ENCODE measurements at places on chromosomes 11 and 22. TPM values are rescaled to one million over a fixed set of nuclear protein-coding genes. Genes with fewer than 3 reads are reported as not detected.

The PNPLA5 gene
- total RNA-seq: not detected

The TMPRSS5 gene
- 2.6 TPM for total RNA-seq

The HORMAD2 gene
- 0.43 TPM for total RNA-seq

The OR8B12 gene
- total RNA-seq: not detected

The FAT3 gene
- 70.0 TPM for total RNA-seq

The ROBO4 gene
- not detected for total RNA-seq

The PLAAT3 gene
- total RNA-seq: 65.4 TPM

DNA sequence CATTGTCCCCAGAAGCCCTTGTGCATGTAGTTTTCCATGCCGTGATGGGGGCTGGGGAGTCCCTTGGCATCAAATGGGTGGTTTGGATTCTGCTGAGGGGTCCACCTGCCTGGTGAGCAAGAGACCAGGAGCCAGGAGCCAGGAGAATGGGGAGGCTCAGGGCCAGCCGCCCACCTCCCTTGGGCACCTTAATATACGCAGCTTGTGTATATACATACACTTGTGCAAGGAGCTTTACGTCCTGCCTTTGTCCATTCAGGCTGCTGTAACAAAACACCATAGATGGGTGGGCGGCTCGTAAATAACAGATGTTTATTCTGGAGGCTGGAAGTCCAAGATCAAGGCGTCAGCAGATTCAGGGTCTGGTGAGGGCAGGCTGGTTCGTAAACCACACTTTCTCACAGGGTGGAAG, 62.5 kb downstream of the SMIM38 start:
- H3K4me3 ChIP-seq: no peak overlapping the region
- DNase-seq: peak; percentile 55
- H3K27ac ChIP-seq: no peak overlapping the region
- H3K36me3 ChIP-seq: no peaks in the 10 kb centered on the region
- H3K27me3 ChIP-seq: peaks cover 9% of the 10 kb centered on the region

GRCh38 chr22:36086629-36087254, 58.1 kb upstream of the RBFOX2 start:
- DNase-seq: no peak
- H3K4me3 ChIP-seq: no peak overlapping the region
- no peak overlapping the region for H3K27ac ChIP-seq
- H3K36me3 ChIP-seq: no peaks in the 10 kb centered on the region

- peak overlapping the region; percentile 68 for H3K27ac ChIP-seq
- H3K27me3 ChIP-seq: no peaks in the 10 kb centered on the region
- H3K4me1 ChIP-seq: peaks cover 11% of the 10 kb centered on the region
- no peak for DNase-seq
These were observed 2.5 kb upstream of the RCOR2 start for GRCh38 chr11:63919267-63920125.

- H3K27ac ChIP-seq: no peak overlapping the region
- no peaks in the 10 kb centered on the region for H3K36me3 ChIP-seq
- DNase-seq: no peak
- H3K4me3 ChIP-seq: no peak overlapping the region
- H3K4me1 ChIP-seq: peaks cover 30% of the 10 kb centered on the region
- H3K27me3 ChIP-seq: peaks cover 36% of the 10 kb centered on the region
These were observed 103.5 kb downstream of the WT1 start for GRCh38 chr11:32331792-32332191.

GRCh38 chr11:20310137-20310536, 53.4 kb upstream of the HTATIP2 start:
- no peak overlapping the region for H3K4me3 ChIP-seq
- DNase-seq: no peak
- H3K27ac ChIP-seq: no peak overlapping the region
- H3K4me1 ChIP-seq: no peaks in the 10 kb centered on the region
- no peaks in the 10 kb centered on the region for H3K36me3 ChIP-seq

DNA sequence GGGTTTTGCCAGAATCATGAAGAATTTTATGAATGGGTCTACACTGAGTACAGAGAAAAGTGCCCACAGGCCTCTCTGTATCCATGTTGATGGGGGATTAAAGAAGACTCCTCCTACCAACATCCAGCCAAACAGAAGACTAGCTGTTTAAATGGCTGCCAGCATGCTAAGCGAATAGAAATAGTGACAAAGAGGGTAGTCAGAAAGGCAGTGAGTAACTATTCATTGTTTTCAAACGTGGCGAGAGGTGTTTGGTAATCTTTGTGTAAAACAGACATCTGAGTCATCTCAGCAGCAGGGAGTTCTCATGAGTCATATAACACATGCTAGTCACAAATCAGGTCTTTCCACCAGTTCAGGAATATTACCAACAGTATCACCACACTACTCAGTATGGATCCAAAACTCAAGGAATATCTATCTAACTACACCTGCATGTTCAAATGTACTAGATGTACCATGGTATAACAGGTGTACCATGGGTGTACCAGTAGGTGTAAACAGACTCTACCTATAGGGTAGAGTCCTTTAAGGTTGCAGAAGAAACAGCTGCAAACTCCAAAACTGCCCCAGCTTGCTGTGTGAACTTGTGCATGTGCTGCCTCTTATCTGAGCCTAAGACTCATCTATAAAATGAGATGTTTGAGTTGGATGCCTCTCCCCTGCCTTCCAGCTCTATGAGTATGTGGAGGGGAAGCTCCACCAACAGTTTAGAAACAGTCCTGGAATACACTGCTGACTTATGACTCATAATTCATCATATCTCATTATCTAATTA, 82.0 kb downstream of the SLC1A2 start:
- H3K27ac ChIP-seq: no peak overlapping the region
- no peak for DNase-seq
- H3K4me1 ChIP-seq: no peaks in the 10 kb centered on the region
- H3K4me3 ChIP-seq: no peak overlapping the region

DNA sequence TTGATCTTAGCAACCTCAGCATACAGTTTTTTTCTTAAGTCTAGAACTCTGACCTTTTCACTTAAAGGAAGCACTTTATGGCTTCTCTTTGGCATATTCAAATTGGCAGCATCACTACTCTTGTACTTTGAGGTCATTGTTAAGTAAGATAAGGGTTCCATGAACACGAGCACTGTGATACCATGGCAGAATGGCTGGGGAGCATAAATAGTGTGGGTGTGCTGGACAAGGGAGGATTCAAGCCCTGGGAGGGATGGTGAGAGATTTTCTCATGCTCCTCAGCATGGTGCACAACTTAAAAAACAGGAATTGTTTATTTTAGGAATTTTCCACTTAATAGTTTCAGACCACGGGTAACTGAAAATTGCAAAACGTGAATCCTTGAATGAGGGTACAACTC, 111.4 kb downstream of the ATXN10 start:
- no peak for DNase-seq
- no peak overlapping the region for H3K27ac ChIP-seq
- H3K4me3 ChIP-seq: no peak overlapping the region
- peaks cover 21% of the 10 kb centered on the region for H3K36me3 ChIP-seq

- H3K36me3 ChIP-seq: no peaks in the 10 kb centered on the region
- H3K27me3 ChIP-seq: no peaks in the 10 kb centered on the region
- H3K4me3 ChIP-seq: peak overlapping the region; percentile 98
- H3K27ac ChIP-seq: peak overlapping the region; percentile 100
- peaks cover 10% of the 10 kb centered on the region for H3K4me1 ChIP-seq
These were observed 258 bp downstream of the CFAP68 start for GRCh38 chr11:111879637-111879960.

DNA sequence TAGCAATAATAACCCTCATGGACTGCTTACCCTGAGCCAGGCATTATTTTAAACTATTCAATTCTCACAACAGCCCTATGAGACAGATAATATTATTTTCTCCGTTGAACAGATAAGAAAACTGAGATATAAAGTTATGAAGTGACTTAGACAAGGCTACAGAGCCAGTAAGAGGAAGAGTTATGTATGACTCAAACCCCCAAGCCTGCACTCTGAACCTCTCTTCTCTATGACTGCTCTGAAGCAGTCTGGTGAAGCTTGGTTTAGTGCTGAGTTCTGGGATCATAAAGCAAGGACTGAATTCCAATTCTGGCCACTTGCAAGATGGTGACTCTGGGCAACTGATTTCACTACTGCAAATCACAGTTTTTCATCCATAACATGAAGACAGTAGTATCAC, 34.5 kb downstream of the TNKS1BP1 start:
- peak overlapping the region; percentile 70 for H3K27ac ChIP-seq
- peaks cover 31% of the 10 kb centered on the region for H3K4me1 ChIP-seq
- peaks cover 4% of the 10 kb centered on the region for H3K36me3 ChIP-seq
- no peak for DNase-seq
- no peak overlapping the region for H3K4me3 ChIP-seq

GRCh38 chr11:57482782-57483561, 22.6 kb downstream of the RTN4RL2 start:
- H3K4me3 ChIP-seq: peak overlapping the region; percentile 80
- H3K27me3 ChIP-seq: peaks cover 59% of the 10 kb centered on the region
- H3K27ac ChIP-seq: no peak overlapping the region
- DNase-seq: peak; percentile 82

- H3K4me3 ChIP-seq: no peak overlapping the region
These were observed 3.9 kb upstream of the CTTN start for GRCh38 chr11:70394211-70394950.

DNA sequence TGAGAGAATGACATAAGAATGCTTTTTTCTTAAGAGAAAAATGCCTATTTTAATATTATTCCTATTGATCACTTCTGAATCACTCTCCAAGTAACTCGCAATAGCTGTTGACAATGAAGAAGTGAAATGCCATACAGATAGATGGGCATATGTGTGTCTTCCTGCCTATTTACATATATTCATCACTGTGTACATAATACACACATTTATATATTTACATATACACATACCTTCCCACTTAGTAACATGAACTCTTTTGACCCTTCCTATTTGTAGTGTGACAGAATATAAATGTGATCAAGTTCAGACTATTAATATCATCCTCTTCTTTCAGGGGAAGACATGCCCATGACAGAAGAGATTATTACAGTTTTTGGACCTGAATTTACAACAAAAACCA, 756.7 kb downstream of the DLG2 start:
- no peak overlapping the region for H3K4me3 ChIP-seq
- no peak overlapping the region for H3K27ac ChIP-seq
- DNase-seq: no peak
- H3K36me3 ChIP-seq: no peaks in the 10 kb centered on the region
- peaks cover 11% of the 10 kb centered on the region for H3K4me1 ChIP-seq

- H3K27me3 ChIP-seq: no peaks in the 10 kb centered on the region
- peaks cover 12% of the 10 kb centered on the region for H3K36me3 ChIP-seq
- DNase-seq: peak; percentile 25
- H3K4me1 ChIP-seq: peaks cover 12% of the 10 kb centered on the region
- H3K4me3 ChIP-seq: no peak overlapping the region
- no peak overlapping the region for H3K27ac ChIP-seq
These were observed 15.6 kb downstream of the TUB start for GRCh38 chr11:8096575-8096974.

DNA sequence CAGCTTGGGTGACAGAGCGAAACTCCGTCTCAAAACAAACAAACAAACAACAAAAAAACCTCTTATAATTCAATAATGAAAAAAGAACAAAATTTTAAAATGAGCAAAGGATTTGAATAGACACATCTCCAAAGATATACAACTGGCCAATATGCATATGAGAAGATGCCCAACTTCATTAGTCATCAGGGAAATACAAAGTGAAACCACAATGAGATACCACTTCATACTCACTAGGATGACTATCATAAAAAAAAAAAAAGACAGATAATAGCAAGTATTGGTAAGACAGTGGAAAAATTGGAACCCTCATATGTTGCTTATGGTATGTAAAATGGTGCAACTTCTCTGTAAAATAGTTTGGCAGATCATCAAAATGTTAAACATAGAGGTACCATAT, 28.7 kb upstream of the BARX2 start:
- no peak overlapping the region for H3K4me3 ChIP-seq
- no peaks in the 10 kb centered on the region for H3K27me3 ChIP-seq
- no peak overlapping the region for H3K27ac ChIP-seq
- DNase-seq: no peak

DNA sequence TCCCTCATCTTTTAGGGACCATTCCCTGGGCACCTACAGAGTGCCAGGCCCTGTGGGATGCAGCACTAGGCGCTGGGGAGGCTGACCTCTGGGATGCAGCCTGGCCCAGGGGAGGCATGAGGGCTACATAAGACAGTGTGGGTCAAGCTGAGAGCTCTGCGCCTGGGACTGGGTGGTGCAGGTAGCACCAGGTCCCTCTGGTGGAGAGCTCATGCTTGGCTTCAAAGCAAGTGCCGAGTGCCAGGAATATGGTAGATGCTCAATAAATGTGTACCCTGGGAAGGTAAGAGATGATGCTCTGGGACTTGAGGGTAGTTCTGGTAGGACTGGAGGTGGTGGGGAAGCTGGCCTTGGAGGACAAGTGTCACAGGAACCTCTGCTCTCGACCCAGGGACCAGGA, 2.0 kb upstream of the MPPED1 start:
- H3K4me1 ChIP-seq: peaks cover 14% of the 10 kb centered on the region
- no peak for DNase-seq
- H3K27me3 ChIP-seq: peaks cover 56% of the 10 kb centered on the region
- no peak overlapping the region for H3K27ac ChIP-seq
- peak overlapping the region; percentile 76 for H3K4me3 ChIP-seq

DNA sequence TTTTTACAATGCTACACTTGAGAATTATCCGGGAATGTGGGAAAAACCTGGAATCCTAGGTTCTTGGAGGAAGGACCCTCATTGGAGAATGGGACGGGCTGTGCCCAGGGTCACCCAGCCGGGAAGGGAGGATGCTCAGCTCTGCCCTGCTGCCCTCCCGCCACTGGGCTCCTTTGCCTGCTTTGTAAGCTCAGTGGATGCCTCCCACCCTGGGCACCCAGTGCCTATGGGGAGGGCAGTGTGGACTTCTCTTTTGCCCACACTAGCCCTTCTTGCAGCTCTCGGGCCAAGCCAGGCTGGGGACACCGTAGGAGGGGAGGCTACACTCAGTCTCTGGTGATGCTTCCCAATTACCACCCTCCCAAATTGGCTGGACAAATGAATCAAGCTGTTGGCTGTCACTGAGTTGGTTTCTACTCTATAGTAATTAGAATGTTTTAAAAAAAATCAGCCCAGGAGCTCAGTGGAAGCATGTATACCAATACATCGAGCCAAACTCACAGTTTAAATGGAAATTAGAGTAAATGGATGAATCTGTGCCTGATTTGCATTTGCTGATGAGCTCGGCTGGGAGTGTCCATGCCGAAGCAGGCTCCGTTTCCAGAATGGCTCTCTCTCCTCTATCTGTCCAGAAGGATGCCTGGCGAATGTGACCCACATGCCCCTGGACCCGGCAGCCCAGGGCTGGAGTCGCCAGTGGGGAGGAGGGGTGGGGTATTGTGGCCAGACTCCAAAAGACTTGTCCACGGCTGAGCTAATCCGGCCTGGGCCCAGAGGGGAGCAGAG, 317.0 kb downstream of the CTTN start:
- peaks cover 6% of the 10 kb centered on the region for H3K27me3 ChIP-seq
- DNase-seq: no peak
- peaks cover 17% of the 10 kb centered on the region for H3K4me1 ChIP-seq
- H3K4me3 ChIP-seq: no peak overlapping the region
- H3K36me3 ChIP-seq: no peaks in the 10 kb centered on the region

DNA sequence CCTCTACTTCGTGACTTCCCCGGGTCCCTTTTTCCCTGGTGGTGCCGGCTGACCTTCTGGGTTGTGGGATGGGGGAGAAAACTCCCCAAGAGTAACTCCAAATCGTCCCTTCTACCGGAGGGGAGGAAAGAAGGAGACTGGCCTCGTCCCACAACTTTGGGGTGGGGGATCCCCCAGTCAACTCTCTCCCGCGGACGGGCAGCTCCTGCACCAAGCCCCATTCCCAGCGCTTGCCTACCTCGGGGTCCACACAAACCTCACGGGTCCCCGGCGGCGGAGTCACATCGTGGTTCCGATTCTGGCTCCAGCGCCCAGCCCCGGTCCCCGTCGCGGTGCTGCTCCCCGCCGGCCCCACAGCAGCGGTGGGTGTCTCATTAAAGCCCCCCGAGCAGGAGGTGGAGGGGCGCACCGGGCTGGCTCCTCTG, 317 bp downstream of the BDNF start:
- peak; percentile 72 for DNase-seq
- peak overlapping the region; percentile 93 for H3K4me3 ChIP-seq
- no peaks in the 10 kb centered on the region for H3K36me3 ChIP-seq
- H3K4me1 ChIP-seq: peaks cover 18% of the 10 kb centered on the region
- no peak overlapping the region for H3K27ac ChIP-seq

All from type B pancreatic cell (in vitro differentiated cells).